Smooth muscle cell of trachea (primary cell): ENCODE measurements at places on chromosomes 3 and 15. TPM values are rescaled to one million over a fixed set of nuclear protein-coding genes. Genes with fewer than 3 reads are reported as not detected.

Gene CGNL1
- 0.17 and 0.29 TPM in 2 replicates for total RNA-seq

Gene EHHADH
- 6.3 and 9.2 TPM in 2 replicates for total RNA-seq

Gene FMN1
- total RNA-seq = 21.7 and 23.3 TPM in 2 replicates

Gene RFT1
- 10.6 and 14.4 TPM in 2 replicates for total RNA-seq

Gene HEG1
- 76.1 and 113 TPM in 2 replicates for total RNA-seq

Gene TMEM212
- total RNA-seq = not detected in 2 replicates

Gene CYP11A1
- 0.83 and 1.0 TPM in 2 replicates for total RNA-seq

Gene ENTPD3
- total RNA-seq = 0.17 TPM in 1 of 2 replicates, not detected in the other

Gene EFCC1
- not detected in 2 replicates for total RNA-seq

Gene ARPP21
- not detected in 2 replicates for total RNA-seq

Gene ARHGEF26
- total RNA-seq = 0.99 and 1.6 TPM in 2 replicates

Gene PRTG
- total RNA-seq = 1.6 and 1.7 TPM in 2 replicates

Gene KIF7
- 11.9 and 19.7 TPM in 2 replicates for total RNA-seq

Gene GABRR3
- total RNA-seq = not detected in 2 replicates

Gene TTLL13
- total RNA-seq = not detected in 2 replicates

Gene SNX4
- total RNA-seq = 20.2 and 48.1 TPM in 2 replicates

Gene CDC25A
- total RNA-seq = 1.3 and 2.6 TPM in 2 replicates

Gene TSPAN3
- total RNA-seq = 249 and 267 TPM in 2 replicates

Gene TLR9
- total RNA-seq = under 0.01 and 0.17 TPM in 2 replicates

Gene CLSTN2
- total RNA-seq = 0.29 and 0.33 TPM in 2 replicates

Gene SPATA12
- total RNA-seq = under 0.01 and 0.15 TPM in 2 replicates

Gene LYSMD2
- 3.6 and 6.6 TPM in 2 replicates for total RNA-seq

Gene RLBP1
- total RNA-seq = not detected in 2 replicates

Gene ZNF197
- 19.1 and 23.0 TPM in 2 replicates for total RNA-seq

Gene HHATL
- not detected in 2 replicates for total RNA-seq

Gene CCDC9B
- 21.2 and 39.2 TPM in 2 replicates for total RNA-seq

Gene PLCD1
- total RNA-seq = 39.1 and 70.3 TPM in 2 replicates

Gene DPPA2
- total RNA-seq = not detected in 2 replicates

Gene SAMMSON
- total RNA-seq = not detected in 2 replicates

Gene UROC1
- total RNA-seq = not detected in 2 replicates

Gene ZNF660
- 1.6 and 2.5 TPM in 2 replicates for total RNA-seq

Gene PLOD2
- total RNA-seq = 66.2 and 73.2 TPM in 2 replicates

Gene GPR149
- total RNA-seq = not detected in 2 replicates

Gene CNTN4
- under 0.01 TPM in 1 of 2 replicates, not detected in the other for total RNA-seq

Gene GOLGA8Q
- total RNA-seq = 1.5 and 2.6 TPM in 2 replicates

Gene TMCO5A
- total RNA-seq = not detected in 2 replicates

Gene SNRPN
- 99.6 and 173 TPM in 2 replicates for total RNA-seq

Gene UACA
- total RNA-seq = 107 and 164 TPM in 2 replicates
